Activated CD8-positive, alpha-beta memory T cell treated with anti-CD3 and anti-CD28 coated beads for 4 hours (primary cell): ENCODE measurements at places on chromosomes 3 and 15.

- no peak for DNase-seq
Observed at GRCh38 chr15:52178765-52179164, 12.4 kb downstream of the GNB5 start.

- no peak for DNase-seq
Observed at GRCh38 chr15:43135351-43135750, 2.0 kb downstream of the TMEM62 start.

GRCh38 chr15:78209646-78210348 lies 24.6 kb downstream of the ACSBG1 start:
- no peak for DNase-seq

GRCh38 chr3:98359993-98360675 lies 6.5 kb downstream of the OR5K4 start:
- DNase-seq, result no peak

DNA sequence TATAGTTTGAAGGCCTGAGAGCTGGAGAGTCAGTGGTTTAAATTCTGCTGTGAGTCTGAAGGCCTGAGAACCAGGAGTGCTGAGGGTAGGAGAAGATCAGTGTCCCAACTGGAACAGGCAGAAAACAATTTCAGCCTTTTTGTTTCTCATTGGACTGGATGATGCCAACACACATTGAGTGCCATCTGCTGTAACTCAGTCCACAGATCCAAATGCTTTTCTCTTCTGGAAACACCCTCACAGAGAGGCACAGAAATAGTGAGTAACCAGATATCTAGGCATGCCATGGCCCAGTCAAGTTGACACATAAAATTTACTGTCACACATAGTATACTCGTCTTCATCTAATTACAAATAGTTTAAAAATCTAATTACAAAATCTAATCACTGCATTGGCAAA lies 100.8 kb downstream of the NEO1 start:
- DNase-seq, result no peak

- no peak for DNase-seq
Observed at GRCh38 chr3:177249203-177249602, 51.9 kb upstream of the TBL1XR1 start.

DNA sequence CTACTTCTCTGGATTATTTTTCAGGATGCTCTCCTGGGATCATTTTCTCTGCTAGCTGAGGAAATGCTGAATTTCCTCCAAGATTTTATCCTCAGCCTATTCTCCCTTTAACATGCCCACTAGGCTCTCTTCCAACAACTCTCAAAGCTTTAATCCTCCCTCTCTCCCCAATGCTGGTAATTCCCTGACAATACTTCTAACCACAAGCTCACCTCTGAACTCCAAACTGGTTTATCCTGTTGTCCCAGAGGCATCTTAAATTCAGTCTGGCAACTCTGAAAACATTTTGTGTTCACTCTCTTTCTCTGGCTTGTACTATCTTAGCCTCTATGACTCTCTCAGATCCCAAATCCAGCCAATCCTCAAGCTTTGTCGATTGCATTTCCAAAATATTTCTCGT lies 490.3 kb downstream of the MECOM start:
- DNase-seq, result no peak

- no peak for DNase-seq
Observed at GRCh38 chr3:170714562-170715535, 129.0 kb upstream of the SLC7A14 start.

GRCh38 chr15:63892794-63893441 lies 59.2 kb upstream of the HERC1 start:
- DNase-seq, result peak; percentile 54

- DNase-seq, result no peak
Observed at GRCh38 chr15:58487724-58488120, 55.9 kb downstream of the LIPC start.

DNA sequence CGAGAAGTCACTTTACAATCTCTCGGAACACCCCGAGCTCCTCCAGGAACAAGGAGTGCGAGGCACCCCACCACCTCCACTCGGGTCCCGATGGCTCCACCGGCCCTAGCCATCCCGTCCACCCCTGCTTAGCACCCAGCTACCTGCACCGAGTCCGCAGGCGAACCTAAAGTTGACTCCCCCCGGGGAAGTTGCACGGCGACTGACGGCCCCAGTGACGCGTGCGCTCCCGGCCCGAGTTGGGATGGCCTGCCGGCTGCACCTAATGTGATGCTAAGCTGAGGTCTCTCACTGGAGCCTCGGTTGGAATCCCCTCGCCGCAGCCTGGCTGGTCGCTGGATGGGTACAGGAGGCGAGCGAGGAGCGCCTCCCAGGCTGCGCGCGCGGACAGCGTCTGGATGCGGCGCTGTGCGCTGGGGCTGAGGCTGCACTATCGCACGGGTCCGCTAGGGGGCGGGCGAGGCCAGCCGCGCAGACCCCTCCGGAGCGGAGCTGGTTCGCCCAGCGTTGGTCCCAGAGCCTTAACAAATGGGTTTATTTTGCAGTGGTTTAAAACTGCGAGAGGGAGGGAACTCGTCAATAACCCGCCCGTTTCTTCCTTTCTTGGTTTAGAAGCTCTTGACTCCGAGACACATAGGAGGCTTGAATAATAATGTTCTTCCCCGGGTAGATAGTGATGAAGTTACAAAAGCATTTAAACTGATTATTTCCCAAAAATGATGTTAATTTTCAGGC lies at the start of gene OXTR:
OXTR (minus strand) TSS at position 526 of the 735 bp plus-strand sequence. CDS start 1,426 bp downstream, outside the sequence.
- DNase-seq, result no peak

- DNase-seq, result no peak
Observed at GRCh38 chr15:63075015-63075983, 32.8 kb downstream of the TPM1 start.

- DNase-seq, result no peak
Observed at GRCh38 chr3:152718810-152719209, 116.1 kb upstream of the P2RY1 start.

DNA sequence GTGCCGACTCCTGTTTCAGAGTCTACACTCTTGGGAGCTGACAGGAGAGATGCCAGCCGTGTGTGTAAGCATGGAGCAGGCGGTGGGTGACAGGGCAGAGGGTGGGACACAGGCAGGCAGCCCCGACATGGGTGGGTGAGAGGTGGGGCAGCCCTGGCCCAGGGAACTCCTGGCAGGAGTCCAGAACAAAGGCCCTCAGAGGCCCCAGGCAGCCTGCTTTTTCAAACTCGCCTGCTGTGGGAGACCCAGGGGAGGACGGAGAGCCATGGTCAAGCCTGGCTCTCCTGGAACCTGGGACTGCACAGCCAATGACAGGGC lies 29.3 kb upstream of the SLC41A3 start:
- no peak for DNase-seq

- no peak for DNase-seq
Observed at GRCh38 chr3:59391131-59391530, 341.3 kb upstream of the CFAP20DC start.

GRCh38 chr3:126956866-126957650 lies 25.9 kb upstream of the PLXNA1 start:
- DNase-seq, result no peak

DNA sequence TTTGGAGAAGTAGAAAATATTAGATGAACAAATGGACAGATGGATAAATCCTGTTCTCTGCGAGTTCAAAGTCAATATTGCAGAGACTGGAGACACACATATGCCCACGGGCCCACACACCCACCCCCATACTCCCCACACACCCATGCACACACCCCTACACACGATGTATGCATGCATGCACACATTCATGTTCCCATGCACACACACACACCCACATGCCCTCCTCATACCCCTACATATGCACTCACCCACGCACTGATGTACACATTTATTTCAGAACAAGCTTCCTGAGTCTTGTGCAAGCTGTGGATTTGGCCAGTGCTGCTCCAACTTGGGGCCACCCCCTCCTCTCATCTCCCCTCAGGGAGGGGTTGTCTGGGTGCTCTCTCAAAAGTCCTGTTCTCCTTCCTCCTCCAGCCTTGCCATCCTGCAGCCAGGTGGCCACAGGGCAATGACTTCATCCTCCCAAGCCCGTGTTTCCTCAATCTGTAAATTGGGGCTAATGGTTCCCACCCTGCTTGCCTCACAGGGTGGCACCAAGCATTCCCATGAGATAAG lies 16.4 kb downstream of the MAPKAPK3 start:
- DNase-seq, result no peak

DNA sequence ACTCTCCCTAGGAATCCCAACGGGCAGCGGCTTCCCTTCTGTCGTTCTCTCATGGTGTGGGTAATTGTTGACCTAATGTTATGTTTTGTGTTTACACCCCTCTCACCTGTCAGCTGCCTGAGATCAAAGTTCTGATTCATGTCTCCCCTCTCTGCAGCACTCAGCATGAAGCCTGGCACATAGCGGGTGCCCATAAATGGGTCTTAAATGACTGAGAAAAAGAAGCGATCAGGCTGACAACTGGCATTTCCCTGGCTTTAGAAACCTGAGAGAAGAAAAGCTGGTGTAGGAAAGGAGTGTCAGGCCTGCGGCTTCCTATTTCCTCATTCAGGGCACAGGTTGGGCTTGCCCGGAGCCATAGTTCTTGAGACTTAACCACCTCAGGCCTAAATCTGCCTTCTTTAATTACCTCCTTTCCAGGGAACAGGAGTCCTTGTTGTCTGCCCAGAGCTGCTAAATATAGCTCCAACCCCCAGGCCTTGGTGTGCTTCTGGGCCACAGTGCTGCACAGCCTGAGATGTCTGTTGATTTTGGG lies 31.8 kb downstream of the LPP start:
- no peak for DNase-seq

- no peak for DNase-seq
Observed at GRCh38 chr3:179450901-179451264, 387 bp downstream of the GNB4 start.

GRCh38 chr3:103459815-103460214 lies 1025.0 kb downstream of the ZPLD1 start:
- DNase-seq, result no peak

DNA sequence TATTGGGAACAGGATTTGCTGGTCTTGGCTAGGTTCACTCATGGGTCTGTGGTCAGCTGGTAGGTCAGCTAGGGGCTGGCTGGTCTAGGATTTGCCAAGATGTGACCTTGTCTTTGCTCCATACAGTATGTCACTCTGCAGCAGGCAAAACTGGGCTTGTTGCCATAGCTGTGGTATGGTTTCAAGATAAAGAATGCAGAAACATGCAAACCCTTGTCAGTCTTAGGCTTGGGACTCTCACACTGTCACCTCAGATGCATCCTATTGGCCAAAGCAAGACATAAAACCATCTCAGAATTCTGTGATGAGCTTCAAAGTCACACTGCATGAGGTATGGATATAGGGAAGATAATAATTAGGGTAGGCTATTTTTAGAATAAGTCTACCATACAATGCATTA lies 66.6 kb upstream of the TBC1D5 start:
- no peak for DNase-seq

DNA sequence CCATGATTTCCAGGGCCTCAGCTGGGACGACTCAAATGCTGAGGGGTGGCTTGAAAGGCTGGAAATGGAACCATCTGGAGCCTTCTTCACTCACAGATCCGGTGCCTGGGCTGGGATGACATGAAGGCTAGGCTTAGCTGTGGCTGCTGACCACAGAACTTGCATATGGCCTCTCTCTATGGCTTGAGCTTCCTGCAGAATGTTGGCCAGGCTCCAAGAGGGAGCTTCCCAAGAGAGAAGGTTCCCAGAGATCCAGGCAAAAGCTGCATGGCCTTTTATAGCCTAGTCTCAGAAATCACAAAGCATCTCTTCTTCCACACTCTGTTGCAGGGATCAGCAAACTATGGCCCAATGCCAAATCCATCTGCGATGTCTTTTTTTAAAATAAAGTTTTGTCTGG lies 44.8 kb downstream of the GATM start:
- no peak for DNase-seq

GRCh38 chr3:102444101-102444500 lies 9.3 kb downstream of the ZPLD1 start:
- DNase-seq, result no peak

DNA sequence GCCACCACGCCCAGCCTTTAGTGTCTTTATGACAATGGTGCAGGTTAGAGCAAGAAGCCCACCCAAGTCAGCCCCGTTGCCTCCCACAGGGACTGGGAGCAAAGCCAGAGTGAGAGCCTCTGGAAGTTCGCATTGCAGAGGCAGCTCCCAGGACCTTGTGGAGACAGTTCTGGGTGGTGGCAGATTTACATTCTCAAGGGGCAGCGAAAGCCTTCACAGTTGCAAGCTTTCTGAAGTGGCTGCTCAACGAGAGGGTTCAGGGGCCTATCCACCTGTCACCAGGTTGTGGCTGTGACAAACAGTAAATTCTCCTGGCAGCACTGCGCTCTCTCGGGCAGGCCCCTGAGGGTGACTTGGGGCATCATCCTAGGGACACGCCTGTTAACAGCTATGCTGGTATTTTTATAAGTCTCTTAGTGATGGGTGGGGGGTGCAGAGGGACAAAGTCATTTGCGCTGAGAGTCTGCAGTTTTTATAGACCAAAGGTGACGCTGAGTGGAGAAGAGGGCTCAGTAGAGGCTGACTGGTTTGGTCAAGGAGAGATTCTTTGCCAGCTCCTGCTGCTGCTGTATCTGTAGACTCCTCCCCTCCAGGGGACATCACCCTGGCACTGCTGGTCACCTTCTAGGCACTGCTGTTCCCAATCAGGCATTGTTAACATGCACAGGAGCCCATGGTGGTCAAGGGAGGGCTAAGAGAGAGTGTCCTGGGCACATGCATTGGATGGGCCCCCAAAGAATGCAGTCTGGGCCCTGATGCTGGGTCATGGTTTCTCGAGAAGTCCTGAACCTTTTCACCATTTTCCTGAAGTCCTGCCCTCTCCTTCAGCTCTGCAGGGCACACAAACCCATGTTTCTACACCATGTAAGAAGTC lies 57.5 kb upstream of the KLF13 start:
- no peak for DNase-seq

DNA sequence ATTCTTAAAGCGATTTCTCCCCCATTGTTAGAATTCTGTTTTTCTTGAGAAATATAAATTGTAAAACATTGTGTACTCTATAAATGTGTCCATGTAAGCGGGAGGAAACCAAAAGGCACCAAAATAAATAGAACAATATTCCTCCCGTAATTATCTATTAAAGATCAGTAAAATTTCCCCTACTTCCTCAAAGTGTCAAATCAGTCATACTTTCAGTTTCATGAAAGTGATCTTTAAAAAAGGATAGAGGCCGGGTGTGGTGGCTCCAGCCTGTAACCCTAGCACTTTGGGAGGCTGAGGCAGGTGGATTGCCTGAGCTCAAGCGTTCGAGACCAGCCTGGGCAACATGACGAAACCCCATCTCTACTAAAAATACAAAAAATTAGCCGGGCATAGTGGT lies 278.9 kb downstream of the MECOM start:
- no peak for DNase-seq
